Stimulated activated CD4-positive, alpha-beta T cell treated with anti-CD3 and anti-CD28 coated beads, TNF-alpha, amount 100 ng/mL, for 1 hour (primary cell): ENCODE measurements at places on chromosomes 4 and X.

- no peak for DNase-seq
These were observed 44.2 kb downstream of the TBC1D14 start for GRCh38 chr4:6953751-6954380.

- no peak for DNase-seq
These were observed 2092.4 kb upstream of the TENM3 start for GRCh38 chr4:180150818-180151217.

DNA sequence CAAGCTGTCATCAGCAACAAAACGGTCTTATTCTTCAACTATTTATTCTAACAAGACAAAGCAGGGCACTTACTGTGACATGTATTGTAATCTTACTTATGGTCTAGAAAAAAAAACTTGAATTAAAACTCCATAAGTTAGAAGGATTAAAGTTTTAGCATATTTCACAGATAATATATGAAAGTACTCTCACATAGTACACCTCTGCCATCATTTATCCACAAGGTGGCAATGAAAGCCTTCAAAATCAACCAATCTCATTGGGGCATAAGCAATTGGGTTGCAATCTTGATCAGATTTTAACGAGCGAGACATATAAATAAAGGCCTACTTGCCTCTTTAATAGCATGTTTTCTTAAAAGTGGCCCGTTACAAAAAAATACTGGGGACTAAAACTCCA lies 1382.9 kb downstream of the FAM133A start:
- DNase-seq: no peak

GRCh38 chr4:128337863-128338262 lies 50.2 kb upstream of the PGRMC2 start:
- no peak for DNase-seq

GRCh38 chr4:80371046-80371445 lies 35.5 kb downstream of the CFAP299 start:
- DNase-seq: no peak

- no peak for DNase-seq
These were observed 365.5 kb upstream of the BOD1L1 start for GRCh38 chr4:13992975-13993520.

- no peak for DNase-seq
These were observed 669 bp upstream of the PPARGC1A start for GRCh38 chr4:23890369-23891063.

DNA sequence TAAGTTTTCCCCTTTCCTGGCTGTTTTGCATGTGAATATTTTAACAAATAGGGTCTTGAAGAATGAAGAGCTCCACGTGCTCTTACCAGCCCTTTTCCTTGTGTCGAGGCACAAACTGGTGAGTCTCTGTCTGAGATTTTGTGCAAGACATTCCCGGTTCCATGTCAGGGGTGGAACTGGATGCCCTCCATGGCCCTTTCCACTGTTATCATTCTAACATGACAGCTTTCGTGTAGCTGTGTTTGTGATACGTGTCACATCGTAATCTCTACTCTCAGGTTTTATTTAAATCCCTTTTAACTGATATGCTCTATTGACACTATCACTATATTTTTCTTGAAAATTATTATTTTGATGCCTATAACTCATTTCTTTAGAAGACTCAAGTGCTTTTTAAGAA lies 130.4 kb downstream of the SORBS2 start:
- no peak for DNase-seq

- no peak for DNase-seq
These were observed 74.5 kb upstream of the BOD1L1 start for GRCh38 chr4:13701937-13702446.

DNA sequence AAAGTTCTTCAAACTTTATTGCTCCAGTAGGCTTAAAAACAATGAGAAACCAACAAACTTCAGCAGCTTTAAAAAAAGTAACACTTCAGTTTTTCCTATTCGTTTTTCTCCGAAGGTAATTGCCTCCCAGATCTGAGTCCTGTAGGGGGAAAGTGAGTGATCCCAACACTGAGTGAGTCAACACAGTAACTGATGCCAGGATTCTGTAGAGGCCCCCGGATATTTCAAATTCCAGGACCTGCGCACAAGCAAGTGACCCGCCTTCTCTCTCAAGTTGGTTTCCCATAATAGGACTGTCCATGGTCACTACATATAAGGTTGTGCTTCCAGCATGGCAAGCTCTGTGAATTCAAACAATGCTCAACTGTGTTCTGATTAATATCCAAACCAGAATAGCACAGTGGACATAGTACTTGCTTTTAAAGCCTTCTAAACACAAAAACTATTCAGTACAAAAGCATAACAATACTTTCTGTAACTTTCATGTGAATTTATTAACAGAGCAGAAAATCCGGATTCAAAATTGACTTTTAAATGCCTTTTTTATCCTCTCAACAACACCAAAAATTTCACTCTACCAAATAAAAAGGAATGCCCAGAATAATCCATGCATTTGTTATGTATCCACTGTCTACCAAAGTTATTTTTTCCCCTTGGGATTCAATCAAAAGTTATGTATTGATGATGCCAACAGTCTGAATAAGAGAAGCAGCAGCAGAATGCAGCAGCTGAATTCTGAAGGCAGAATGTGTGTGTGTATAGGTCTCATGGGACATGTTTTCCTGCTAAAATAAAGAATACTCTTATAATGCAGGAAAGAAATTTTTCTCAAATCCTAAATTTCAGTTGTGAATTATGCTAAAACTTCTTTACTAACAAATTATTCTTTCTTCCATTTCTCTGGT lies at the start of gene DMD:
TSS of gene DMD (minus strand) at position 194 of the 905 bp plus-strand sequence. CDS start 237 bp downstream, outside the sequence.
- DNase-seq: no peak

DNA sequence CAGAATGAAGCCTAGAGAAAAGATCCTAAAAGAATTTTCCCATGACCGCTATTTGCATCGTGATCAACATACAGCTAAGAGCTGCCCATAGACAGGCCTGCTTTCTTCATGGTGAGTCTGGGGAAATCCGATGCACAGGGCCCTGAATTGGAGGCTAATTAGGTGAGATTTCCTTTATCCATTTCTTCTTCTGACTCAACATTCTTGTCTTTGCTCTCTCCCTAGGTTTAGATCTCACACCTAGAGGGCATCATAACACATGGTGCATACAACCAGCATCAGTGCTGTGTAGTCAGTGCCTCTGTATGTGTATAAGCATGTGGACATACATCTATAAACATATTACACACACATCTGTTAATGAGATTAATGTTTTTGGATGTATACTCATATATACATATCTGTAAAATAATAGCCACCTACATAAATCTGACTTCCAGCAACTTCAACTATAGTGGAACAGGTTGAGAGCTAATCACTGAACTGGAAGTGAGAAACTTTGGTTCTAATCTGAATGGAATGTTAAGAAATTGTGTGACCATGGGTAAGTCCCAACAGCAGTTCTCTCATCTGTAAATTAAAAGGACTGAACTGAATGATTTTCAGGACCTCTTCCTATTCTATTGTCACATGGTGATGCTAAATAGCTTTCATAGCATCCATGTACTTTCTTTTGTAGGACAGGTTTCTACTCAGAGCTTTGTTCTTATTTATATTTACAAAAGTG lies 17.5 kb downstream of the GATB start:
- no peak for DNase-seq

- DNase-seq: no peak
These were observed 13.8 kb downstream of the MAD2L1 start for GRCh38 chr4:120052856-120053255.

- DNase-seq: peak; percentile 13
These were observed 429 bp downstream of the NOCT start for GRCh38 chr4:139015948-139016471.

DNA sequence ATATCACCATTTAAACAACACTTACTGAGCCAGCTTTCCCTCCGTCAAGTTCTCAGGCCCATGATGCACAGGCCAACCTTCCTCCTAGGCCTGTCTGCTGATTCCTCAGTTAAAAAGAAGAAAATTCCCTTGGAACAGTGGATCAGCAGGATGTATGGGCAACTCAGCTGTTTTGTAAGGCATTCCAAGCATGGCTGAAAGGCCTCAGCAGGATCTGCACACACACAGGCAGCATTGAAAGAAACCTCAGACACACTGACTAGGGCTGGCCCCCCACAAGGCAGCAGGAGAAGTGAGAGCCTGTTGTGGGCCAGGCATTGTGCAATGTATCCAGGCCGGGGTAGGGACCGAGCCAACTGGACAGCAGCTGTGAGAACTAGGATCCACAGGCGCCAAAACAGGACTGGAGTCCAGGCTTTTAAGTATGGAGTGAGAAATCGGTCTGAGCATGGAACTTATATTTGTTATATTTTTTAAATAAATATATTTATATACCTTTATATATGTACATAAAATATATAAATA lies 171.4 kb downstream of the NWD2 start:
- DNase-seq: no peak

DNA sequence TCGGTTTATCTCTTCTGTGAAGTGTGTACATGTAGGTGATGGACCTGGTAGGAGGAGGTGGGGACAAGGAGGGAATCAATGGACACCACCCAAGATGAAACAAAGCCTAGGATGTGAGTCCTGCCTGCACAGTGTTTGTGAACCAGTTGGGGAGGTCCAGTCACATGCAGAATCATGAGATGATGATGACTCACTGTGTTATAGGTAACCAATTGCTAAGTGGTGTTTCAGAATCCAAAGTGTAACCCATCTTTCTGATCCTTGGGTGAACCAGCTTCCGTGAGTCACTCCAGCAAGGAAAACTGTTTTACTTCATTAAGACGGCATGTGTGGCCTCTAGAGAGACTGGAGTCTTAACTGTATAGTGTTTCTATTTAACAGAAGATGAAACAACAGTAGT lies 57.9 kb upstream of the HPF1 start:
- no peak for DNase-seq

GRCh38 chr4:143420227-143420626 lies 83.6 kb downstream of the GAB1 start:
- DNase-seq: no peak

DNA sequence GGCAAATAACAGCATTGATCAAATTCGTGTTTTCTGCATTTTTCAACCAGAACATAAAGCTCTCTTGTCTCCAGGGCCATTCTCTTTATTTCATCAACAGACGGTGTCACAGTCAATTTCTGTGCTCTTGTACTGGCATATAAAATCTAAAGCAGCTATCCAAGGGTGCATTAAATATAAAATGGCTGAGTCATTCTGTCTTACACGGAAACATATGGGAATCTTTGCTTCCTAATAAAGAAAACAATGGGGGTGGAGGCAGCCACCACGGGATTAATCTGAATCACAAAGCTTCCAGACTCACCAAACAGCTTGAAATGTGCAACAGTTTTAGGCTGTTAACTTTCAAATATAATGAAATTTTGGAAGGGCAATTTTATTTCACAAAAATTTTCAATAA lies 132.6 kb downstream of the IL15 start:
- DNase-seq: no peak

DNA sequence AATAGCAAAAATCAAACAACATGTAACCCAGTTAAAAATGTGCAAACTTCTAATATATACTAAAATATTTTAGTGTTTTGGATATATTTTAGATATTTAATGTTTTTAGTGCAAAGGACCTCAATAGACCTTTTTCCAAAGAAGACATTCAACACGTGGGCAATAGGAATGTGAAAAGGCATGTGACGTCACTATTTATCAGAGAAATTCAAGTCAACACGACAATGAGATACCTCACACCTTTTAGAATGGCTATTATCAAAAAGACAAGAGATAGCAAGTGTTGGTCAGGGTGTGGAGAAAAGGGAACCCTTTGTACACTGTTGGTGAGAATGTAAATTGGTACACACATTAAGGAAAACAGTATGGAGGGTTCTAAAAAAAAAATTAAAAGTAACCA lies 115.6 kb upstream of the FAM47B start:
- no peak for DNase-seq

- DNase-seq: no peak
These were observed 40.4 kb downstream of the GAK start for GRCh38 chr4:891747-892146.

DNA sequence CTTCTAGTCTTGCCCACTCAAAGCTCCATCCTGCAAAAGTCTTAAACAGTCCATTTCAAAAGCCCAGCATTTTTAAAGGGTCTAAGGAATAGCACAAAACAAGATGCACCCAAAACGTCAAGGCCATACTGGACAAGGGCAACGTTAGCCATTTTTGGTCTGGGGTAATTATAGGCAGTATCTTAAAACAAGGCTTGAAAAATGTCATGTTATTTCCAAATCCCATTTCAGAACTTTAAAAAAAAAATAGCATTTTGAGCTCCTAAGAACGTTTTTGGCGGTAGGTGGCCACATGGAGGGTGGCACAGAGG lies 584 bp upstream of the TMEM165 start:
- no peak for DNase-seq

- no peak for DNase-seq
These were observed 20.7 kb downstream of the TAPT1 start for GRCh38 chr4:16205298-16206164.

DNA sequence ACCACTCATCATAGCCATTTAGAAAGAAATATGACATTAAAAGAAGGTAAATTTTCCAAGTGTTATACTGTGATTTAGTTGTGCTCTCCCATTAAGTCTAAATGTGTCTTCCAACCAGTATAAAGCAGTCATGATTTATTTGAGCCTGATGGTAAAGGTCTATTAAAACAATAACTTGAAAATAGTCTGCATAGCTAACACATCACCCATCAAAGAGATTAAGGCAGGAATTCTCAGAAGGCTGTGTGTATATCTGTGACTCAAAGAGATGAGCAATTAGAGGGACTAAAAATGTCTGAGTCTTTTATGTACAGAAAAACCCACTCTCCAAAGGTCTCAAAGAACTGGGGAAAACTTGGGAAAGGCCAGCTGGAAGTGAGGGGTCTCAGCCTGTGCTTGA lies 70.3 kb upstream of the IQCM start:
- DNase-seq: no peak

DNA sequence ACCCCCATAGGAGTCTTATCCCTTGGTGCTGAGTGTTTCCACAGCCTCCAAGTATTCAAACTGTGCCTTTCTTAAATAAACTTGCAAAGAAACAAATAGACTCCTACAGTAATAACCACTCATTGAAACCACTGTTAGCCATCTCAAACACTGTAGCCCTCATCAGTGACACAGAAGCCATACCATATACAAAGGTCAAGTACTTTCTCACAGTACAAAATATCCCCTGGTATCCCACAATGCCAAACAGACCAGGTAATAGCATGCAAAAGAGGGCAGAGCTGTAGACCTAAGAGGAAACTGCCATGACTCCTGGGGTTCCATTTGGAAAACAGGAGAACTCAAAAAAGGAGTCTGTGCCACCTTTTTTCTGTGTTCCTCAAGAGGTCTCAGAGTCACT lies 173.8 kb upstream of the PPP1R2C start:
- no peak for DNase-seq

- no peak for DNase-seq
These were observed 43.5 kb downstream of the FMR1NB start for GRCh38 chrX:148024425-148025148.

- no peak for DNase-seq
These were observed 286.0 kb upstream of the RASGEF1B start for GRCh38 chr4:81757691-81758090.

DNA sequence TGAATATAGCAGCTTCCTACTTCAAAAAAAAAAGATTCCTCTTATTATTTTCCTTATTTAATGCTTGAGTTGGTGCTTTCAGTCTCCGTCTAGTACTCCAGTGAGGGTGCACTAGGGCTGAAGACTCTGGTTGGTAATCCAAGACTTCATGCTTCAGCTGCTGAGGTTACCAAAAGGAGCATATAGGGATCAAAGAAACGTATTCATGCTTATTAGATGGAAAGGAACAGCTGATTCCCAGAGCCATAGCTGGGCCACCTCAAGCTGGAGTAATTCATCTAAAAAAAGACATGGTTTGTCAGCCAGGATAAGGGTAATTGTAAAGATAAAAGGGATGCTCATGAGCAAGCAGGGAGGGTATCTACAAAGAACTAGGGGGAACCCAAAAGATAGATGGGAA lies 131.7 kb upstream of the FAM47B start:
- no peak for DNase-seq
